ENCODE measurements at places on chromosomes 2 and 18. TPM values are rescaled to one million over a fixed set of nuclear protein-coding genes. Genes with fewer than 3 reads are reported as not detected.

GRCh38 chr2:74759986-74760385 is 73.9 kb upstream of the HK2 start:
- DNase-seq = no peak

DNA sequence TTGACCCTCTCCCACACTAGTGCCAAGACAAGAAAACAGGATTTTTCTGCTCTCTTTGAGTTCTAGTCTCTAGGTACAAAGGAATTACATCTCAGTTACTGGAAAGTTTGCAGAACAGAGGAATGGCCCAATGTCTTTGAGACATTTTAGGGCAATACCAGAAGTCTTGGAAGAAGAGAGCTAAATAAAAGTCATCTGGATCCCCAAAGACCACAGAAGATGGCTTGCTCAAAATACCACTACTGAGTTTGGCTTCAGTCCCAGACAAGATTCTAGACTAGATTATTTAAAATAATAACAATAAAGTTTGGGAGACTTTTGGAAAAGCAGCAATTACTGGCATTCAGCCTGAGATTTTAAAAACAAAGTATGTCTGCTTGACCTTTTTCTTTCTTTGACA is 61.9 kb upstream of the HK2 start:
- no peak for DNase-seq

DNA sequence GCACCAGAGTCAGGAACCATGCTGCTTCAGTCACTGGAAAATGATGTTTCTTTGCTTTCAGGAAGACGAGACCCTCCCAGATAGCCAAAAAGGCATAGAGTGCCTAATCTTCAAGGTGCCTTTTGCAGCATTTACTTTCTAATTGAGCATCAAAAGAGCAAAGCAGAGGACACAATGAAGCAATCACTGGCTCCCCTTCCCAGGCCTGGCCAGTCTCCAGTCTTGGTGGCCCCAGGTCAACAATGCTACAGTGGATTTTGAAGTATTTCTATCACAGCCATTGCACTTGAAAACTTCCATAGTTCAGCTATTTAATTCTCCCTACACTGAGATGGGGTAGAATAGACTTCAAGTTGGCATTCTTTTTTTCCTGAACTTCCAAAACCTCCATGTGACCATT is 15.4 kb downstream of the ZBTB7C start:
- no peak for DNase-seq

Gene TMEM169
- total RNA-seq = 0.48 TPM

Gene IKZF2
- total RNA-seq = 1.8 TPM

Gene CPLX4
- not detected for total RNA-seq

All from A172 (cell line).